ENCODE measurements at places on chromosomes 12 and 14.

GRCh38 chr12:108478611-108479206 lies 36.4 kb upstream of the FICD start:
- no peak for DNase-seq

GRCh38 chr12:102059343-102059742 lies 2.4 kb downstream of the WASHC3 start:
- no peak for DNase-seq

- DNase-seq = no peak
Observed at GRCh38 chr12:93645702-93646101, 31.5 kb upstream of the CRADD start.

DNA sequence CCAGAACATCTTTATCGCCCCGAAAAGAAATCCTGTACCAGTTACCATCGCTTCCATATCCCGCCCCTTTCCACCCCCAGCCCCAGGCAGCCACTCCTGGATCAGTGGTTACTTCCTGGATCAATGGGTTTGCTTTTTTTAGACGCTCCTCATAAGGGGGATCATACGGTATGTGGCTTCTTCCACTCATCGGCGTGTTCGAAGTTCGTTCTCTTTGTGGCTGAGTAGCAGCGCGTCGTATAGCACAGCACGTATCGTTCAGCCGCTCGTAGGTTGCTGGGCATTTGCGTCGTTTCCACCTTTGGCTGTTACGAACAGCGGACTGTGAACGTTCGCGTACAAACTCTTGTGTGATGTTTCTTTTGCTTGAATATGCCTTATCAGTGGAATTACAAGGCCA lies 1.8 kb downstream of the NOC4L start:
- DNase-seq = no peak

DNA sequence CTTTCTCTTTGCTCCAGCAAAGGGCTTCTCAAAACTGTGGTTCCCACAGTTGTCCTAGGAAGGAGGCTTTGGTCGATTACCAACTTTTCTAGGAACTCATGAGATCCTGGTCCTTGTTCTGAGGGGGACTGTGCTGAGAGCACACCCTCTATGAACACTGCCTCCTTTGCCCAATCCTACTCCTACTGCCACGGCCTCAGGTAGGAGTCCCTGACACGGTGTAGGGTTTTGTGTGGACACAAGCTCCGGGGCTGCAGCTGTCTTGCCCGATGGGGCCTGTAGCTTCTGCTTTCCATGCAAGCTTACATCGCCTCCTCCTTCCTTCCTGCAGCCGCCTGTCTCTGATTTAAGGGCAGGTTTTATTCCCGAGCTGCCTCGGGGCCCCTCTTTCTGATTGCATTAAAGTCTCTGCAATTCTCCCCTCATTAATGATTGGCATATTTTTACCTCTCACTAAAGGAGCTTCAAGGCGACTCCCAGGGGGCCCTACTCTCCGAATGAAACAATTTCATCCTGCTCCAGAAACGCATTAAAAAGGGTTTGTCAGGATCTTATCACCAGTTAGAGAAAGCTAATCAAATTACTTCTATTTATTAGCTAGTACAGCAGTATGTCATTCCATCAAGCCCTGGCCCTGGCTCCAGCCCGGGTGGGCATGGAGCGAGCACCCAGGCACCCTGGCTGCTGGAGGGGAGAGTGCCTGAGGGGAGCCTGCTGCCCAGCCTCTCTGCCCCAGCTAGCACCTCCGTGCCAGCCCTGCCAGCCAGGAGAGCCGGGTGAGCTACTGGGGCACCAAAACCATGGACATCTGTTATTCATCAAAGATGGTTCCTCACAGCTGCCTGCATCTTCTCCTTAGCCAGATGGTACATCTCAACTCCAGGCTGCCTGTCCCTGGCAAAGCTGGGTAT lies 38.0 kb upstream of the ESRRB start:
- no peak for DNase-seq

GRCh38 chr14:52076334-52076733 lies 7.5 kb upstream of the NID2 start:
- no peak for DNase-seq

GRCh38 chr14:85063747-85064146 lies 466.2 kb upstream of the FLRT2 start:
- DNase-seq = no peak

- DNase-seq = no peak
Observed at GRCh38 chr12:128557231-128557630, 266.5 kb downstream of the SLC15A4 start.

DNA sequence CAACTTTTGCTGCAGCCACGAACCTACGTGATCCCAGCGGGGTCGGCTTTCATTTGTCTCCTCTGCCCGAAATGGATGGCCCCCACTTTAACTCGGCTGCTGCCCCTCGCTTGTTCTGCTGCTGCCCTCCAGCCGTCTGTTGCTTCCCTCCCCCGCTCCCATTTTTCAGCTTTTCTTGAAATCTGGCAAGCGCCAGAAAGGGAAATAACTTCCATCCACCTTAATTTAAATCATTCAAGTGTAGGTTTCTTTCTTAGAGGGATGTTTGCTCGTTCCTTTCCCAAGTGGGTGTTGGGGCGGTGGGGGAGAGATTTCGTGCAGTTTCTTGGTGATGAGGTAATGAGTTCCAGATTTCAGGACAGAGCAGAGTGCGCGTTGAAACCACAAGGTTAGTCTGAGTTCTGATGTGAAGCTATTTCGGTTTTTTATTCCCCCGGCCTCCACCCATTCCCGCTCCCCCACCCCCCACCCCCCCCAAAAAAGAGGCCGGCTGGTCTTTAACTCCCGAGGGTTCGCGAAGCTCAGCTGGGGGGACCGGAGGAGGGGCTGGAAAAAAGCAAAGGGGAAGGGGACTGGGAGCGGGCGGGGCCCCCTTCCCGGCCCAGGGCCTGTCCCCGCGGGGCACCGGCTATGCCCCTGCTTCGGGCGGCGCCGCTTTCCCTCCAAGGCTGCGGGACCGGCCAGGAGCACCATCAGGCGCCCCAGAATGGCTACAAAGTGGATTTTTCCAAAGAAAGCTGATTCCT lies 2.2 kb upstream of the ZFP36L1 start:
- DNase-seq = peak; percentile 49

DNA sequence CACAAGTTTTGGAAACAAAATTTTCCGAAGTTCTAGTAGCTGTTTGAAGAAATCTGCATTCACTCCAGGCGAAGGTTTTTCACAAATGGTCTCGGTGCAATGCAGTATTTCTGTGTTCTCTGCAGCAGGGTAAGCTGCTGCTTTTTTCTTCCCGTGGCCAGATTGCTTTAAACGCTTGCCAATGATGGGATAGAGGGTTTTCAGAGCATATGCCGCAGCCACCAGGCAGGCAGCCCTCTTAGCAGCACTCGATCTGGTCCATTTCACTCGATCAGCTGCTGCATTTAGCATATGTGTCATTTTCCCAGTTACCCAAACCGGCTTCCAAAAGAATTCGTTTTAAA lies 315 bp downstream of the ABCD2 start:
- DNase-seq = peak; percentile 5

GRCh38 chr12:76634133-76634532 lies 74.6 kb upstream of the OSBPL8 start:
- no peak for DNase-seq

DNA sequence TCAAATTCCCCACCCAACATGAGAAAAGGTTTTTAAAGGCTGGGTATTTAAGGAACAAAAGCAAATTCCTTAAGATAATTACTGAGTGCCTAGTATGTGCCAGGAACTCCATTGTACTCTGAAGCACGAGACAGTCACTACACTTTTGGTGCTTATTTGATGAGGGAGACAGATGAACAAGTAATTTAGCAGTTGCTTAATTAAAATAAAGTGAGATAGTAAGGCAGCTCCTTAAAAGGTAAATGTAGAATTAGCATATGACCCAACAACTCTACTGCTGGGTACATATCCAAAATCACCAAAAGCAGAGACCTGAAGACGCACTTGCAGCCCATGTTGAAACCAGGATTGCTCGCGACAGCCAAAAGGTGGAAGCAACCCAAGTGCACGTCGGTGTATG lies 21.3 kb downstream of the POLE start:
- no peak for DNase-seq
